ENCODE measurements at places on chromosomes 6 and 20.
A peak's percentile ranks its signal among the peaks of the same experiment; 100 is the strongest.

DNA sequence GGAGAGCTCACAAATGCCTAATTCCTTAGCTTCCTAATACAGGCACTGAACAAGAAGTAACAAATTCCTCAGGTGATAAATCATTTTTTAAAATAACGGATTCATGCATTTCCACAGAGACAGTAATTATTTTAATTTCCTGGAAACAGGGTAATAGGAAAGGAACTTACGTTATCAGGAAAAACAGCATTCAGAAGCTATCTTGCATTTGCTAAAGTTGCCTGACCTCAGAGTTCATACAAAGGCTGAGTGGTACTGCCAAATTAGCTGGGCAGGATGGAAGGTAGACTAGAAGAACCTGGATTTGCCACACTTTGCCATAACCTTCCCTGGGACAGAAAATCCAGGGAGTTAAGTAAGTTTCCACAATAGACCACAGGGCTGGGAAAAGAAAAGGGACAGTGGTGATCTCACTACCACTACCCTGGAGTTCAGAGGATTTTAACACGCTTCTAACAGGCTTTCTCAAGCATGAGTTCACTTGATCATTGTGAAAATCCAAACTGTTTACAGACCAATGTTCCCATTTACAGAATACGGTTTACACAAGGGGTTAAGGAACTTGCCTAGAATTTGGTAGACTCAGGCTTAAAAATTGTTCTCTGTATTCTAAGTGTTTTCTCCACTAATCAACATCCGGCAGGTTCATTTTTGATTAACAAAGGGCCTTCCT lies 57.0 kb downstream of the KIF13A start:
- DNase-seq: no peak

DNA sequence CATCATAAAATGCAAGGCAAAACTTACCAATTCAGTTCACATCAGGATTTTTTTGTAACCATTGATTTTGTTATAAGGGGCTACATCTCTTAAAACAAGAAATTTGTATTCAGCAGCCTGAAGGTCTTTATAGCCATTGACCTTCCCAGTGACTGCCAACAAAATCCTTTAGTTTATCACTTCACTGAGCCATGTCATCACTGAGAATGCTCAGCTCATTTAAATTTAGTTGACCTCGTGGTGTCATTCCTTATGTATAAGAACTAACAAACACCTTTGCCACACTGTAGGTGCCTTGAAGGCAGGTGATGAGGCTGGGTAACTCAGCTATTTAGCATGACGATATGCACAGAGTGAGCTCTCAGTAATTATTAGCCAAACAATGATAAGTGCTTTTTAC lies 77.7 kb downstream of the GRM1 start:
- no peak for DNase-seq

GRCh38 chr6:115932481-115932880 lies 128.2 kb downstream of the FRK start:
- DNase-seq: no peak

DNA sequence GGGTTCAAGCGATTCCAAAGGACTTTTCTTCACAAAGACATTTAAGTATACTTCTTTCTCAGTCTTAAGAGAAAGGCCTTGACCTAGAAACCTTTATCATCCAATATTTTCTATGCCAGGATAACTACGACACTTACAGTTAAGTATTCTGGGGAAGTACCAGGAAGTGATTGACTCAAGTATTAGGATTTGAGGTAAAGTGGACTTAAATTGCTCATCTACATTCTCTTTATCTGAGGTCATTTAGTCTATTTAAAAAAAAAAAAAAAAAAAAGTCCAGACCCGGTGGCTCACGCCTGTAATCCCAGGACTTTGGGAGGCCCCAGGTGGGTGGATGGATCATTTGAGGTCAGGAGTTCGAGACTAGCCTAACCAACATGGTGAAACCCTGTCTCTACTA lies 114.7 kb downstream of the ZFAND3 start:
- DNase-seq: no peak

DNA sequence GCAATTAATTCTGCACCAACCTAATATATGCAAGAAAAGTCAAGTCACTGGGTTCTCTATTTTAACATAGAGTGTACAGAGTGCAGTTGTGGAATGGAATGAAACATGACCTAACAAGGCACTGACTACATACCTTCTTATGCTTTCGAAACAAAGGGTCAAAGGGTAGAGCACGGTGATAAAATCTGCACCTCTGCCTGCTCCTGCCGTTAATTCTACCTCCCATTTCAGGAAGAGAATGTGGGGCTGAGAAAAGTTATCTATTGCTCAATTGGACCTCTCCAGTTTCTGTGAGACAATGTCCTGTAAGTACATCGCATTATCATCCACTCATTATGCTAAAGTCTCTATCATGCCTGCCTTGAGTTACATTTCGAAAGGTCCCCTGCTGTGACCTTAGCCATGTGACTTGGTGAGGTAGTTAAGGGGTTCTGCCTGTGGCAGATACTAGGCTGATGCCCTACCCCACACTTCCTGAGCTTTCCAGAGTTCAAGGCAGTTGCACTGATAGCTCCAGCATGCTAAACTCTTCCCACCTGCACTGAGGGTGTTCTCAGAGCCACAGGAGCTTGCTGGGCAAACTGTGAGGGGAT lies 14.0 kb upstream of the MOCS1 start:
- DNase-seq: no peak

GRCh38 chr6:16911088-16911487 lies 149.8 kb upstream of the ATXN1 start:
- DNase-seq: no peak

GRCh38 chr20:54219751-54220426 lies 12.0 kb downstream of the PFDN4 start:
- no peak for DNase-seq

DNA sequence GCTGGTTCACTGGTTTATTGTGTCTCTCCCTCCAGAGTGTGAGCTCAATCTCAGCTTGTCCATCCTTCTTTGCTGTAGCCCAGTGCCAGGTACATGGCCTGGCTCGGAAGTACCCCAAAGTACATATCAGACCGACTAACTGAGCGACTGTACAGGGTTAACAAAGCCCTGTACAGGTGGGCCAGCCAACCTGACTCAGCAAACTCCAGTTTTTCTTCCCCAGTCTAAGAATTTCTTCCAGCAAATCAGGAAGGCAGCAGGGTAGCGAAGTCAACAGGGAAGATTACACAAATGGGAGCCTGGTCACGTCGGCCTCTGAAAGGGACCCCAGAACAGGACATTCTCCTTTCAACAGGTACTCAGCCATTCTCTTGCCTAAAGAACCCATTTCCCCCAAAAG lies 31.3 kb downstream of the ZMYND8 start:
- DNase-seq: no peak

DNA sequence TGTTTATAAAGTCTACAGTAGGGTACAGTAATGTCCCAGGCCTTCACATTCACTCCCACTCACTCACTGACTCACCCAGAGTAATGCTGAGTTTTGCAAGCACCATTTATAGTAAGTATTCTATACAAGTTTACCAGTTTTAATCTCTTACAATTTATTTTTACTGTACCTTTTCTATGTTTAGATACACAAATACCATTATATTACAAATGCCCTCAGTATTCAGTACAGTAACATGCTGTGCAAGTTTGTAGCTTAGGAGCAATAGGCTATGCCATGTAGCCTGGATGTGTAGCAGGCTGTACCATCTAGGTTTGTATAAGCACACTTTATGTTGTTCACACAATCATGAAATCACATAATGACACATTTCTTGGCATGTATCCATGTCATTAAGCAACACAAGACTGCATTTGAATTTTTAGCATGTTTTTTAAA lies 673.6 kb downstream of the CD109 start:
- no peak for DNase-seq

GRCh38 chr6:110049696-110050439 lies 71.8 kb downstream of the GPR6 start:
- DNase-seq: no peak

DNA sequence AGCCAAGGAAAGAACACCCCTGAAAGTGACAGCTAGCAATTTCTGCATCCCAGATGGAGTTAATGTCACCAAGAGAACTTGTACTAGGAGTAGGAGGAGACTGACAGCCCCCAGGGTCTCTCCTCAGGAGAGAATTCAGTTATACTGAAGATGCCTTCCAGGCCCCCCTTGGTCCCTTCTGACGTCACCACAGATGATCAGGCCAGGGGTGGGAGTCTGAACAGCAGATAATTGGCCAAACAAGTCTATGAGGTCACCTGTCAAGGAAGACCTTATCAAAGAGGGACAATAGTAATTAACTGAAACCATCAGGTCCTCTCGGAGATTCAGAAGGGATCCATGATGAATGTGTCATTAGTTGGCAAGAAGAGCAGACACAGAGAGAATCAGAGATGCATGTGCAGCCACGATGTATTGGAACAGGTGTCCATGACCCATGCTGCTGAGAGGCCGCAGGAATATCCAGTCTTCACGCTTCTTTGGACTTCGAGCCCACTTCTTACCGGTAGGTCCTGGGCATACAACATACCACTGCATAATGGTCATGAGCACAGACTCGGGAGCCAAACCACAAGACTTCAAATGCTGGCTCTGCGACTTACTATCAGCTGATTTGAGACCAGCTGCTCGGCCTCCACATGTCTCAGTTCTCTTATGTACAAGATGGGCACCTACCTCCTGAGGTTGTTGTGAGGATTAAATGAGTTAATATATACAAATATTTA lies 10.2 kb downstream of the TRIM10 start:
- no peak for DNase-seq

- no peak for DNase-seq
Measured at GRCh38 chr6:73388433-73388799, 6.2 kb upstream of the DDX43 start.

GRCh38 chr6:34374069-34374468 lies 18.4 kb downstream of the NUDT3 start:
- DNase-seq: peak; percentile 84

DNA sequence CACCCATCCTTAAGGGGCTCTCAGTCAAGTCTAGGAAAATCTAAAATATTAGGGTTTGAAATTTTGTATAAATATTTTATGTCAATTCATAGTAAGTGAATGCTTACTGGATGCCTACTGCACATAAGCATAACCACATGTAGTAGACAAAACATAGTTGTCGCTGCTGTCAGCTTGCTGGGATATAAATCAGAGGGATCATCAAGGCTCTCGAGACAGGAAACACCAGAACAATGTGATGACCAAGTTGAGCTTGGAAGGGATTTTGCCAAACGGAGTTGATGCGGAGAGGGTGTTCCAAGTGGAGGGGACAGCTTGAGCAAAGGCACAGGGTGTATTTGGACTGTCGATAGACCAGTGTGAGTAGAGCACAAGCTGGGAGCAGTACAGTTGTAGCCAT lies 105.8 kb upstream of the SUPT3H start:
- DNase-seq: no peak

- no peak for DNase-seq
Measured at GRCh38 chr6:2625581-2625980, 125.1 kb downstream of the MYLK4 start.

DNA sequence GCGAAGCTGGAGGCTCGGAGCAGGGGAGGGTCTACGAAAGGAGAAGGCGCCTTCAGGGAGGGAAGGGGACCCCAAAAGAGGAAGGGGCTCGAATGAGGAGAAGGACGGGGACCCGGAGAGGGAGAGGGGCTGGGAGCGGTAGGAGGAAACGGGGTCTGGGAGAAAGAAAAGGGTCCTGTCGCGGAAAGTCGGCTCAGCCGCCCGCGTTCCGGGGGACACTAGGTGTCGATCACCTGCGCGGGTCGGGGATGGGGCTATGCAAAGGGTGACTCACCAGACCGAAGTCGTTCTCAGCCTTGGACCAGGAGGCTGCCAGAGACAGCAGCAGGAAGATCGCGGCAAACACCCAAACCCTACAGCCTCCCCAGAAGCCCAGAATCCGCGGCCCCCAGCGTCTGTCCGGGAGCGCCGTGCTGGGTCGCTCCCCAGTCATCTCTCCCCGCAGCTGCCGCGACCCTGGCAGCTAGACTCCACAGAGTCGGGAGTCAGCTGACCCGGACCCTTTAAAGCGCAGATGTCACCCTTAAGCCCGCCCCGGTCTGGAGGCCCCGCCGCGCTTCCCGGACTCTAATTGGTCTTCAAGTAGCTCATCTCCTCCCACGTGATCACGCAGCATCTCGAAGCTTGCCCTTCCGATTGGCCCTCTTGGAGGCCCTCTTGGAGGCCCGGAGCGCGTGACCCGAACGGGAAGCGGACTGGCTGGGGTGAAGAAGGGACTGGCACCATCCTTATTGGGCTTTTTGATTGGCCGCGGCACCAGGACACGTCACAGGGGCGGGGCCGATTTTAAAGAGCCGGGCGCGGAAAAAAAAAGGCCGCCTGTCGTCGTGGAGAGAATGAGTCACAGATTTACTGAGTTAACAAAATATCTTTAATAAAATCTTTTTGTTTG lies at the start of gene NEU1:
NEU1 (minus strand) TSS at position 478 of the 892 bp plus-strand sequence; CDS start at position 433, 45 bp downstream.
- peak; percentile 100 for DNase-seq

DNA sequence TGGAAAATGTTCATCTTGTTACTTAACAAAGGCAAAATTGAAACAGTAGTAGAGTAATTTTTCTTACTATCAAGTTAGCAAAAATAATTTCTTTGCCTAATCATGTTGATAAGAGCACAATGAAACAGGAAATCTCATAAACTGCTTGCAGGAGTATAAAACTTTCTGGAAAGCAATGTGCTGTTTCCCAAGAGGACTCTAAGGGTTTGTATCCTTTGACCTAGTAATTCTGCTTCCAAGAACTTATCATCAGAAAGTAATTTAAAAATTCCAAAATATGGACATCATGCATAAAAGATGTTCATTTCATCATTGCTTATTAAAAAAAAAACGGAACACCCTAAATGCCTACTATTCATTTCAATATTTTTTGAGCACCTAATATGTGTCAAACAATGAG lies 46.1 kb upstream of the TNFAIP3 start:
- no peak for DNase-seq

GRCh38 chr20:51979226-51979625 lies 176.9 kb upstream of the SALL4 start:
- no peak for DNase-seq

DNA sequence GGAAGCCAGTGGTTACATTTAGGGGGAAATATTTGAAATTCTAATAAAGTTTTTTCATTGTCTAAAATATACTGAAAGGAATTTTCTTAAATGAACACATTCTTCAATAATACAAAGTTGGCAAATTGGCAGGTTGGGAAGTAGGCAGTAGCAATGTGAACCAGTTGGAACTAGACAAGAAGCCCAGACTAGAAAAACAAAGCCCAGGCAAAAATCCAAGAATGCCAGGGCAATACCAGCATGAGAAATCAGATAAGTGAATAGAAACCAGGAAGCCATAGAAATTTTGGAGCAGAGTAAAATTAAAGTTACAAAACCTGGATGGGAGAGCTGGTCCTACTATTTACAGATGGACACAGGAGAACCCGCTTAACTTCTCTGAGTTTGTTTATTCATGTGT lies 52.2 kb downstream of the TPBG start:
- DNase-seq: no peak

GRCh38 chr20:34876406-34877282 lies at the start of gene ACSS2:
Gene ACSS2, plus strand, starts transcription at chr20:34876612. Its CDS starts 34 bp downstream, at chr20:34876646.
- no peak for DNase-seq

DNA sequence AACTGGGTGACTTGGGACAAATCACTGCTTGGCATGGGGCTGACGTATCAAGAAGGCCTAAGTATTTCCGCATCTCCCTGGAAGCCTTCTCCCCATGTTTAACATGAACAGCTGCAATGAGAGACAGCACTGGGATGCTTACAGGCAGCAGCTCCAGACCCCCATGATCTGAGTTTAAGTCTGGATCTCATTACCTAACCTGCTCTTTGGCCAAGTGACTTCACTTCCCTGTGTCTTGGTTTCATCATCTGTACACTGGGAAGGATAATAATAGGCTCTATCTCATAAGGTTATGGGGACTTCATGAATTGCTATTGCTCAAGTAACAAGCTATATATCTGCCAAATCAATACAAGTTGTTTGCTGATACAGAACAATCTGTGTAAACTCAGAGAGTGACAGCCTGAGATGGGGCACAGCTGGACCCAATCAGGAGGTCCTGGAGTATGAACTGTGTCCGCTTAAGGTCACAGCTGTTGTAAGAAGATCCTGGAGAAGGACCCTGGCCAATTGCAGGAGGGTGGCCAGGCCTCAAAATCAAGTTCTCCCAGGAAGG lies 56.0 kb downstream of the TGM2 start:
- DNase-seq: no peak
